ENCODE measurements at places on chromosomes 11 and 22.

- DNase-seq = no peak
These were observed 25.5 kb downstream of the KCNJ1 start for GRCh38 chr11:128841461-128842072.

DNA sequence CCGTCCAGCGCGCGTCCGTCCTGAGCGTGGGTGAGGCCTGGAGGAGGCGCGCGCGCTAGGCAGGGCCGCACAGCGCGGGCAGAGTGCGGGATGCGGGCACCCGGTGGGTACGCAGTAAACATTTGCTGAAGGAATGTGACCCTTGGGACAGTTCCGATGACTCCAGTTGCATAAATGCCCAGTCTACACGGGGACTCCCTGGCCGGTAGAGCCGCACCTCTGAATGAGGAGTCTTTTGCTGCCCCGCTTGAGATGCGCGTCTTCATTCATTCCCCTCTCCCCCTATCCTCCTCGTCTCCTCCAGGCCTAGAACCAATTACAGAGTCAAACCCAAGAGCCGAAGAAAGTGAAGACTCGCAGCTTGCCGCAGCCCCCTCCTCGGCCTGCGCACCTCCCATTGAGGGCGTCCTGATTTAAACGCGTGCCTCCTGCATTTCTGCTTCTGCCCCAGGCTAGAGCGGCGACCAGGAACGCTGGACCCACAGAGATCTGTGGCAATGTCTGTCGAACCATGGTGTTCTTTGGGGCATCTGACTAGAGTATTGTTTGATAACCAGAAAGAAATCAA lies 729 bp upstream of the CHKB start:
- no peak for DNase-seq

GRCh38 chr11:115133475-115134209 lies 370.6 kb downstream of the CADM1 start:
- no peak for DNase-seq

DNA sequence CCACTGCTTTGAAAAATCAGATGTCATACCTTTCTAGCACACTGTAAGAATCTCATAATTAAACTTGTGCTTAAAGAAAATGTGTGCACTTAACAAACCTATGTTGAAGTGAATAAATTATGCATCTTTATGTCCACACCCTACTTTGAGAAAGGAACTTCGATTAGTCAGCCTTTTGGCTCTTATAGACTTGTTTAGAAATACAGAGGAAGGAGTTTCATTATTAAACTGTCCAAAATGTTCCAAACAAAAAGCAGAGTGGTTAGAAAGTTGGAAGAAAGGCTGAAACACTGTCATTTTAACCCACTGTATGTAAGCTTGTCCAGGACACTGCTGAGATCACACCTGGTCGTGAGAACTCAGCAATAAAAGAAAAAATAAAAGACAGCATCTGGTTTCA lies 863.2 kb upstream of the CHORDC1 start:
- DNase-seq = no peak

- no peak for DNase-seq
These were observed 8.5 kb downstream of the MYRF start for GRCh38 chr11:61760946-61761345.

GRCh38 chr11:10208131-10208575 lies 85.9 kb downstream of the SBF2 start:
- DNase-seq = peak; percentile 1

DNA sequence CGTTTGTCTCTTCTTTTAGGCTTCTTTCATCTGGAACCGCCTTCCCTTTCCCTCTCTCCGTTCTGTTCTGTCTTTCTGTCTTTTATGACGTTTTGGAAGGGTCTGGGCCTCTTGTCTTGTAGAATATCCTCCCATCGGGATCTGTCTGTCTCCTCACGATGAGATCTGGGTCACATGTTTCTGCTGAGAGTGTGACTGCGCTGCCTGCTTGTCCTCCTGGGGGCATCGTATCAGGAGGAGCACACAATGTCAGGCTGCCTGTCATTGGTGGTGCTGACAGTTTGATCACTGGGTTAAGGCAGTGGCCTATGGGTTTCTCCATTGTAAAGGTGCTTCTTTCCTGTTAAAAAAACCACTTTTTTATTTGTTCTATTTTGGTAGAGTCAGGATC lies 60.4 kb upstream of the PARVG start:
- DNase-seq = no peak

DNA sequence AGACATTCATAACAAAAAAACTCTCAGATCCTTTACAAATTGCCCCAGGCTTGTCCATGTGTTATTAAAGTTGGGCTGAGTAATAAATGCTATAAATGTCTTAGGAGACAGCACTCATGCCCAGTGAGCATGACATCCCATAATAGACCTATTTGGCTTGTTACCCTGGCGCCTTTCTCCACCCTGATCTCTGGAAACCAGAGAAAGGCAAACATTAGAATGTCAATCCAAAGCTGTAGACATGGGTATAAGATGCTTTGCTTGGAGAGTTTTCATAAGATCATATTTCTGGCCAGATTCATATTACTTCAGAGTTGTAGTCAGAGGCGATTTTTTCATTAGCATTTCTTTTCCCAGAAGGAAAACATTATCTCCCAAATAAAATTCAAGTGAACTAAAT lies 161.3 kb upstream of the UBASH3B start:
- DNase-seq = no peak

- no peak for DNase-seq
These were observed 22.6 kb downstream of the APLNR start for GRCh38 chr11:57214494-57214893.

- no peak for DNase-seq
These were observed 73.1 kb downstream of the TMPRSS5 start for GRCh38 chr11:113632981-113633380.

- no peak for DNase-seq
These were observed 83.1 kb upstream of the ADSL start for GRCh38 chr22:40263191-40263590.

- peak; percentile 37 for DNase-seq
These were observed 118.6 kb downstream of the HIPK3 start for GRCh38 chr11:33375688-33376311.

DNA sequence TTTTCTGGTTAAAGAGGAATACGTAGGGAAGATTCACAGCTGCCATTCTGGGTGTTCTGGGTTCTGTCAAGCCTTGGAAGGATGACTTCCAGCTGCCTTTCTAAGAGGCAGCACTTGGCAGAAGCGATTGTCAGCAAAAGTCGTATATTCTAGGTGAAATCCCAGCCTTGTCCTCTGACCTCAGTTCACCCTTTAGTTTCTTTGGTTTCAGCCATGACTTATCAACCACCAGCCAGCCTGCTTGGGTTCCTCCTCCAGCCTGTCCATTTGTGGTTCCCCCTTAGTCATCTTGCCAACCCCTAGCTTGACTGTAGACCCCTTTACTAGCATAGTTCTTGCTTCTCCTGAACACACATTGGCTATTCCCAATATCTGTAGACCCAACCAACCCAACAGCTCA lies 102.3 kb upstream of the CD44 start:
- DNase-seq = no peak

- DNase-seq = no peak
These were observed 423.7 kb upstream of the CADM1 start for GRCh38 chr11:115927823-115928329.

- DNase-seq = no peak
These were observed 104.7 kb downstream of the ETS1 start for GRCh38 chr11:128482512-128483191.

GRCh38 chr11:126548581-126549550 lies 193.4 kb downstream of the ST3GAL4 start:
- no peak for DNase-seq

GRCh38 chr11:111012491-111012890 lies 233.0 kb upstream of the POU2AF2 start:
- no peak for DNase-seq

- no peak for DNase-seq
These were observed 669 bp downstream of the ETS1 start for GRCh38 chr11:128586689-128587088.

- no peak for DNase-seq
These were observed 98.8 kb downstream of the MPPED2 start for GRCh38 chr11:30487200-30487898.

DNA sequence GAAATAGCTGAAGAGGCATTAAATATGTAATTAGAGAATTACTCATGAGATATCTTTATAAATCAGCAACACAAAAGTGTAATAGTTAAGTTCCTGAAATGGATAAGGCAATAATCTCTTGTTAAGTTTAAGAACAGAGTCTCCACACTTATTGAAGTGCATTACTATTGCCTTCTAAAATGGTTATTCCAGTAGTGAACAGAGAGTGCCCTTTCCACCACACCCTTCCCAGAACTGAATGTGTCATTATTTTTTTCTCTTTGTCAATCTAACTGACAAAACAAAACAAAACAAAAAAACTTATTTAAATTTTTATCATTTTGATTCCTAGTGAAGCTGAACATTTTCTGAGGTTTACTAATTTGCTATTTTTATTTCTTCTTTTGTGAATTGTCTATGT lies 9.2 kb upstream of the PRRG4 start:
- no peak for DNase-seq

GRCh38 chr11:5955586-5955985 lies 12.7 kb downstream of the OR56A5 start:
- DNase-seq = no peak

- DNase-seq = no peak
These were observed 18.3 kb upstream of the SHISAL1 start for GRCh38 chr22:44330744-44331660.

- DNase-seq = no peak
These were observed 15.8 kb upstream of the OMP start for GRCh38 chr11:77086521-77087472.

- no peak for DNase-seq
These were observed 179.2 kb downstream of the SBF2 start for GRCh38 chr11:10114593-10115404.

DNA sequence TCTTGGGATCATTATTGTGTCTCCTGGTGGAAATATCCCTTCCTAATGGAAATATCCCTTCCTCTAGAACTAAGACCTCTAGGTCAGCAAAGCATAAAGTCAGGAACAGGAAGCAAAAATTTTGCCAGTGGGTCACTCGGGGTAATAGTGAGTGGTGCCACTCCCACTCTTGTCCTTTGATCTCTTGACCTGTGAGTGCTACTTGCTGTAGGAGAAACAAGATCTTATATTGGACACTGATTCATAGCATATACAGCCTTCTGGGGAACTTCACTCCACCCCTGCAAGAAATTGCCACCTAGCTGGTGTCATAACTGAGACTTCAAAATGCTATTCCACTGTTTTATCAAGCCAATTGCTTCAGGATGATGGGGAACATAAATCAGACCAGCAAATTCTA lies 44.7 kb upstream of the TMEM45B start:
- DNase-seq = no peak

DNA sequence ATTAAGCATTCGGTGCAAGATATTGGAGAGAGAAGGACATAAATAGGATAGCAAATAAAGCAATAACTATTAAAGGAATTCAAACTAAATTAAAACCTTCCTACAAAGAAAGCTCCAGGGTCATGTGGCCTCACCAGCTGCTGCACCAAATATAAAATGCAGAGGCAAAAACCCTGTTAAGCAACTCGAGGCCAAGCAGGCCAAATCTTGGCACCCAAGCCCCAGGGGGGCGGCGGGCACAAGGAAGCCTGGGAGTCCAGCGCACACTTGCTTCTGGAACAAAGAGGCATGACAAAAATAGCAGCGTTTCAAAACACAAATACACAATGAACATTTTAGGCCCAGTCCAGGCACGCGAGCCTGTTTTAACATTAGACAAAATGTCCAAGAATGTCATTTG lies 20.8 kb downstream of the KRTAP5-6 start:
- DNase-seq = no peak

DNA sequence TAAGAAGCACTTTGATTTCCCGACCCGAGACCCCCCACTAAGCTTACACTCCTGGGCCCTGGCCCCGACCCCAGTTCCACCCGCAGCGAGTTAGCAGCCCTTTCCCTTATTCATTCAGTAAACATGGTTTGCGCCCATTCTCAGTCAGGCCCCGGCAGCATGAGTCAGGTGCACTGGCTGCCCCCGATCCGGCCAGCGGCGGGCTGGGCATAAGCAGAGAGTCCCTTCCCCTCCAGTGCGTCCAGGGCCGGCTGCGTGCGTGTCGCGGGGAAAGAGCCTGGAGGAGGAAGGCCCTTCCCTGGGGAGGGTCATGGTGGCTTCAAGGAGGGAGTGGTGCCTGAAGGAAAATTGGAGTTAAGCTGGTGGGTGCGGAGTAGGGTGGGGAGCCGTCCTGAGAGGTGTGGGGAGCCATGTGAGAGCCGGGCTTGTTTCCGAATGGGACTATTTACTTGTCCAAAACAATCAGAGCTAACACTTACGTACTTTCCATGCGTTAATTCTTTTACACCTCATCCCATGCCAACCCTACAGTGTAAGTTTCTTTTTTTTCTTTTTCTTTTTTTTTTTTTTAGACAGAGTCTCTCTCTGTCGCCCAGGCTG lies 657 bp downstream of the IGHMBP2 start:
- DNase-seq = peak; percentile 5

DNA sequence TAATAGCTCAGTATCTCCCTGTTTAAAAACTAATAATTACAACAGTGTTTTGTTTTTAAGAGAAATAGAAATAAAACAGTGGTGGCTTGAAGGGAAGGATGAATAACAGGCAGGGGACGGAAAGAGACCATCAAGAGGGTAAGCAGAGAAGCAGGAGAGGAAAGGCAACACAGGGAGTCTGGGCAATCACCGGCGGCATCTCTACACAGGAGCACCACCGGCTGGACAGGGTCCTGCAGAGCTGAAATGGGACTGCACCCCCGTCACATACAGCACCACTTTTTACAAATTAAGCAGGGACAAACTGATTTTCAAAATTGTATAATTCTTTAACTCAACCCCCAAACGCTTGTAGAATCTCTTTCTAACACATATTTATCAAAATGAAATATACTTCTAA lies 18.4 kb downstream of the PHF21A start:
- DNase-seq = no peak

DNA sequence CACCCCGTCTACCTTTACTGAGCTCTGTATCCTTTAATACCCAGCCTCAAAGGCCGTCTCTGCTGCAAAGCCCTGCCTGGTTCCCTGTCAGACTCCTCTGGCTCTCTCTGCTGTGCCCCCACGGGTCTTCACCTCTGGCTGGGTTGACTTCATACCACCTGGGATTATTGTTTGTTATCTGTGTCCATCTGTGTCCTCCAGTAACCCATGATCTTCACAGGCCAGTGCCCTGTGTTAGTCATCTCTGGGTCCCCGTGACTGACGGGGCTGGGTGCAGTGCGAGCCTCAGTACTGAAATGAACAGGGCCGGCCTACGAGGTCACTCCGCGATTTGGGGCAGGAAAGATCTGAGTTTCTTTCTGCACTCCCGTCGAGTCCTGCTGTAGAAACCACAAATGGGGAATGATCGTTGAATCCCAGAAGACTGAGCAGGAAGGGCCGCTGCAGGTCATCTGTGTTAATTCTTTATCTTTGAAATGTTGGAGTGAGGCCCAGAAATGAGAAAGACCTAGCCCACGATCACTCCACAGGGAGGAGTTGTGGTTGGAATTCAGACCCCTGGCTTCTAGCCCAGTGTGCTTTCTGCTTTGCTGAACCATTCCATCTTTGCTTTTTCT lies 12.3 kb upstream of the TUB start:
- no peak for DNase-seq

- no peak for DNase-seq
These were observed 487 bp upstream of the LIPT2 start for GRCh38 chr11:74493791-74494630.
